NCI-H1694 treated with DMSO at 0.1 percent for 48 hours (cell line): ENCODE measurements at places on chromosomes 6 and 20.

GRCh38 chr20:57717797-57718196 lies 8.0 kb upstream of the PMEPA1 start:
- DNase-seq = no peak

- peak; percentile 82 for DNase-seq
These were observed 65.5 kb downstream of the ISM1 start for GRCh38 chr20:13286607-13287006.

- no peak for DNase-seq
These were observed 185.2 kb upstream of the ARG1 start for GRCh38 chr6:131387562-131388447.

DNA sequence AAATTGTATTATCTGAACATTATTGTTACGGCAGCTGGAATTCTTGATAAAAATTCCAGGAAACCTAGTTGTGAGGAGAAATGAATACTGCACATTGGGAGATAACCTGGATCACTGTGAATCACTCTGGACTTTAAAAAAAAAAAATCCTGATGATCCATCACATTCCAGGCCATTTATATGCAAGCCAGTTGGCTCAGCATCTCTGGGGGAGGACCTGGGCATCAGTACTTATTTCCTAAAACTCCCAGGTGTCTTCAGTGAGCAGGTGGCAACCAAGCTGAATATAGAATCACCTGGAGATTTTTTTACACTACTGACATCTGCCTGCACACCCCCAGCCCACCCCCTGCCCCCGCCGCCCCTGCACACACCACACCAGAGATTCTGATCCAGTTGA lies 39.1 kb upstream of the SIRT5 start:
- DNase-seq = no peak

DNA sequence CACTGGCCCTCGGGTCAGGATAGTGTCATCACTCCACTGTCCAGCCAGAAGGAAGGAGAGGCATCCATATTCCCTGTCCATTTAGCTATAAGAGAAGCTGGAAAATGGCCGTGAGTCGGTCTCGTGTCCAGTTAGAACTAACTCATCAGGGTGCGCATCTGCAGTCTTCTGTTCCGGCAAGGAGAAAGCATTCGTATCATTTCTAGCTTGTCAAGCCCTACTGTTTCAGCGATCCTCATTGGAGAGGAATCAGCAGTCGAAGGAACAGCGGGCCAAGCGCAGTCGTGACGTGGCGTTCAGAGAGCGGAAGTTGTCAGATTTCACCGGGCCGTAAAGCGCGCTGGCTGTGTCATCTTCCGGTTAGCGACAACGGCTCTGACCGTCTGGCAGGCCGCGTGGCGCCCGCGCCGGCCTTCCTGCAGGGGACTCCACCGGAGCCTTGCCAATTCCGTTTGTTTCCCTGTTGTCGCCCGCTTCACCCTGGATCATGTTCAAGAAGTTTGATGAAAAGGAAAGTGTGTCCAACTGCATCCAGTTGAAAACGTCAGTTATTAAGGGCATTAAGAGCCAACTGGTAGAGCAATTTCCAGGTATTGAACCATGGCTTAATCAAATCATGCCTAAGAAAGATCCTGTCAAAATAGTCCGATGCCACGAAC lies 32.9 kb downstream of the HM13 start:
- peak; percentile 89 for DNase-seq

GRCh38 chr6:36728289-36729160 lies 30.9 kb downstream of the RAB44 start:
- DNase-seq = no peak

- no peak for DNase-seq
These were observed 554 bp upstream of the LAMA4 start for GRCh38 chr6:112254921-112255320.

DNA sequence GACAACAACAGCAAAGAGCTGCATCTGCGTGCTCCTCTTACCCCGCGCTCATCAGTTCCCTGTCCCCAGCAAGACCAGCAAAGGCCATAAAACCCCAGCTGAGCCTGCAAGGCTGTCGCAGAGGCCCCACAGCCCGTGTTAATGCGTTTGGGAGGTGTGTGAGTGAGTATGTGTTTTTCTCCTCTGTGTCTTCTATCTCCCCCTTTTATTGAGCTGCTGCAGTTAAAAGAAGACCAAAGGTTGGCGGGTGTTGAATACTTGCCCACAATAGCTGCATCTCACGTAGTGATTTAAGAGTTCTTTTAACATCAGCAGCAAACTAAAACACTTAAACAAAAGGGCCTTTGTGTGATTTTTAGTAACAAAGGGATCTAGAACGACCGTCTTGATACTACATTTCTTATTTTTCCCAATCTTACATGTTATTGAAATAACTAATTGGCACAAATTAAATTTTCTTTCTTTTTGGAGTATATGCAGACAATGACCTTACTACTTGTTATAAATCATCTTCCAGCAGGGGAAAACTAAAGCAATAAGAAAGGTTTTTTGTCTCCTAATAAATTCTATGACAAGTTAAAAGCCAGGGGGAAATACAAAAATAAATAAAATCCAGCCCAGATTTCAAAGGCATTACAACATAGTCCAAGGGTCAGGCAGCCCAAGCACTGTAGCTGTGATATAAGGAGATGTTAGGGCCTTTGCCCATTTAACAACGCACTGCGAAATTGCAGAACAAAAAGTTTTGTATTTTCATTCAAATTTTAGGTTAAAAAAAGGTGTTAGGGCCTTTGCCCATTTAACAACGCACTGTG lies 27.2 kb upstream of the CNKSR3 start:
- no peak for DNase-seq

- DNase-seq = no peak
These were observed 26.9 kb upstream of the MRPS18A start for GRCh38 chr6:43714311-43715055.

- DNase-seq = peak; percentile 56
These were observed 81.7 kb downstream of the COL9A1 start for GRCh38 chr6:70221025-70221714.

- DNase-seq = no peak
These were observed 36.9 kb upstream of the TPD52L1 start for GRCh38 chr6:125116710-125117109.

- DNase-seq = no peak
These were observed 116.0 kb upstream of the CITED2 start for GRCh38 chr6:139490482-139490881.

- no peak for DNase-seq
These were observed 8.7 kb downstream of the ZMYND8 start for GRCh38 chr20:47347661-47348435.

DNA sequence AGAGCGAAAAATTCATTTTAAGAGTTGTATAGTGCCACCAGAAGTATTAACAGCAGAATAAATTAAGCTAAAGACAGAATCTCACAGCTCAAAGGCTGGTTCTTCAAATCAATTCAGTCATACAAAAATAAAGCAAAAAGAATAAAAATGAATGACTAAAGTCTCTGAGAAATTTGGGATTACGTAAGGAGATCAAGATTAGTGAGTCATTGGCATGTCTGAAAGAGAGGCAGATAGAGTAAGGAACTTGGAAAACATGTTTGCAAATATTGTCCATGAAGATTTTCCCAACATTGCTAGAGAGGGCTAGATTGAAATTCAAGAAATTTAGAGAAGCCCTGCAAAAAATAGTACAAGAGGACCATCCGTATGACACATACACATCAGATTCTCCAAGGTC lies 1413.9 kb upstream of the ADGRB3 start:
- no peak for DNase-seq

GRCh38 chr6:151440930-151441329 lies 11.0 kb downstream of the RMND1 start:
- no peak for DNase-seq

GRCh38 chr6:33013608-33014007 lies 4.2 kb upstream of the HLA-DOA start:
- no peak for DNase-seq

- DNase-seq = no peak
These were observed 15.3 kb upstream of the SLC9A8 start for GRCh38 chr20:49797344-49797615.

- peak; percentile 79 for DNase-seq
These were observed 42.4 kb upstream of the GNRH2 start for GRCh38 chr20:3000852-3001523.

DNA sequence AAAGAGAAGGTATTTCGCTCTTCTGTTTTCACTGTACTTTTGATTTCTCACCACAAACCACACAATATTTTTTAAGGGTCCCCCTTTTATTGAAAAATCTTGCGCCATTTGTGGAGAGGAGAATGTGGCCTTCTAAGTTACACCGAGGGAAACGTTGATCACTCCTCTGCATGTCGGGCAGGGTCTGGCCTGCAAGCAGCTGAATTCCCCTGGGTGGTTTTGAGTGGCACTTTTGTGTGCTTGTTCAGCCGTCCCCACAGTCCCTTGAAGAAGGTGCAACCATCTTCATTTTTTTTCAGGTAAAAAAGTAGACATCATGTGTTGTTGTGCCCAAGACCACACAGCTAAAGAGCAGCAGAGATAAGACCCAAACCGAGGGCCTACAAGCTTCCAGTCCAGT lies 6.1 kb downstream of the GPR31 start:
- DNase-seq = no peak

GRCh38 chr6:116316772-116317467 lies 37.2 kb upstream of the TSPYL1 start:
- DNase-seq = no peak

DNA sequence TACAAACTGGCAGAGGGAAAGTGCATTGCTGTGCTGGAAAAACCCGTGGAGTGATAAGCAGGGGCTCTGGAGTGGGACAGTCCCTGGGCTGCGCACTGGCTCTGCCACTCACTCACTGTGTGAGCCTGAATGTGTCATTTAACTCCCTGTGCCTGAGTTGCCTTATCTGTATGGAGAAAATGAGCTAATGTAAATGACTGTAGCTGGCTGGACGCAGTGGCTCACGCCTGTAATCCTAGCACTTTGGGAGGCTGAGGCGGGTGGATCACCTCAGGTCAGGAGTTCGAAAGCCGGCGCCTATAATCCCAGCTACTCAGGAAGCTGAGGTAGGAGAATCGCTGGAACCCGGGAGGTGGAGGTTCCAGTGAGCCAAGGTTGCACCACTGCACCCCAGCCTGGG lies 18.4 kb upstream of the RPN2 start:
- no peak for DNase-seq

DNA sequence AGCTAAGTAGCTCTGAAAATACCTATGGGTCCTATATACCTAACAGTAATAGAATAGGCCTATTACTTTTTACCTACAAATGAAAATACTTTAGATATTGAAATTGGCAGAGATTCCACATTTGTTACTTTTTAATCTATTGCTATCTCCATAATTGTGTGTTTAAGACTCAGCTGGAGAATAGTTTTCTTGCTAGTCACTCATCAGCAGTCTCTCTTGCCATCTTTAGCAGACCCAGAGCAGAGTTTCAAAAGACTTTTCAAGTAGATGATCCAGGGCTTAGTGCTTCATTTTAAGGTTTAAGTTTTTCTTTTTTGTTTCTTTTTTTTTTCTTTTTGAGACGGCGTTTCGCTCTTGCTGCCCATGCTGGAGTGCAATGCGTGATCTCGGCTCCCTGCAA lies 12.9 kb downstream of the ANKS1A start:
- no peak for DNase-seq

DNA sequence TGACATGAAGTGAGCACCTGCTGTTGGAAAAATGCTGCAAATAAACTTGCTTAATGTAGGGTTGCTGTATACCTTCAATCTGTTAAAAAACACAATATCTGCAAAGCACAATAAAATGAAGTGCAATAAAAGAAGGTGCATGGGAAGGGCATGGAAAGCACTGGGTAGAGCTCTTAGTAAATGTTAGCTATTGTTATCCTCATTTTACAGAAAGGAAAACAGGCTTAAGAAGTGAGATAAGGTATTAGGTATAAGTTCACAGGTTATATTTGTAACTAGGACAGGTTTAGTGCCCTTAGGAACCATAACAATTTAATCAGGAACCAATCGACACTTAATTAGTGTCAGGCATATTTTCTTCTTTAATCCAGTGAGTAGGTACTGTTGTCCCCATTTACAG lies 36.7 kb downstream of the SLC22A2 start:
- DNase-seq = no peak

DNA sequence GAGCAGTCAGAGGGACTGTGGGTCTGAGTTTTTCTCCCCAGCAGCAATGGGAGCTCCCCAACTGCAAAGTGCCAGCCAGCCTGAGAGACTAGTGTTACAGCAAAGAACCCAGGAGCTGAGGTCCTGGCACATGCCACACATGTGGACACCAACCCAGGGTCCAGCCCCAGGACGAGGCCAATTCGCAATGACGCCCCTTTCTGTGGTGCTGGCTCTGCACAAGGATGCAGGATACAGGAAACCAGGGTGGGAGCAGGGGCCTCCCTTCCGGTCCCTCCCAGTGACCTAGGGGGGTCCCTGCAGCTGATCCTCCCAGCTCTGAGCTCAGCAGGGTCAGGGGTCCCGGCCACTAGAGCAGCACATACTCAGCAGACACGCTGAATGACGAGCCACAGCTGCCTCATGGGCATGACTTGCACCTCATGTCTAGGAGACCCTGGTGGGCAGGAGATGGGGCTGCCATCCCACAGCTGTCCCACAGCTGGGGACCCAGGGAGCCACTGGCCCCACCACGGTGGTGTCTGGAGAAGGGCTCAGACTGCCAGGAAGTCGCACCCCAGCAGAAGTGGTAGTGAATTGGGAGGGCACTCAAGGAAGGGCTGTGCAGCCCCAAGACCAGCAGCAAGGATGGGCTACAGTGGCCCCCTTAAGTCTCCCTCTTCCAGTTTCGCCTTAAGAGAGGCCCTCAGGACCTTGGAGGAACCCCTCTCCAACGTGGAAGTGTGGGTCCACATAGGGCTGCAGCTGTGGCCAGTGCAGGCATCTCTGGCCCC lies 3.6 kb downstream of the ARFRP1 start:
- DNase-seq = no peak

GRCh38 chr6:24448396-24448795 lies 41.0 kb downstream of the GPLD1 start:
- no peak for DNase-seq

DNA sequence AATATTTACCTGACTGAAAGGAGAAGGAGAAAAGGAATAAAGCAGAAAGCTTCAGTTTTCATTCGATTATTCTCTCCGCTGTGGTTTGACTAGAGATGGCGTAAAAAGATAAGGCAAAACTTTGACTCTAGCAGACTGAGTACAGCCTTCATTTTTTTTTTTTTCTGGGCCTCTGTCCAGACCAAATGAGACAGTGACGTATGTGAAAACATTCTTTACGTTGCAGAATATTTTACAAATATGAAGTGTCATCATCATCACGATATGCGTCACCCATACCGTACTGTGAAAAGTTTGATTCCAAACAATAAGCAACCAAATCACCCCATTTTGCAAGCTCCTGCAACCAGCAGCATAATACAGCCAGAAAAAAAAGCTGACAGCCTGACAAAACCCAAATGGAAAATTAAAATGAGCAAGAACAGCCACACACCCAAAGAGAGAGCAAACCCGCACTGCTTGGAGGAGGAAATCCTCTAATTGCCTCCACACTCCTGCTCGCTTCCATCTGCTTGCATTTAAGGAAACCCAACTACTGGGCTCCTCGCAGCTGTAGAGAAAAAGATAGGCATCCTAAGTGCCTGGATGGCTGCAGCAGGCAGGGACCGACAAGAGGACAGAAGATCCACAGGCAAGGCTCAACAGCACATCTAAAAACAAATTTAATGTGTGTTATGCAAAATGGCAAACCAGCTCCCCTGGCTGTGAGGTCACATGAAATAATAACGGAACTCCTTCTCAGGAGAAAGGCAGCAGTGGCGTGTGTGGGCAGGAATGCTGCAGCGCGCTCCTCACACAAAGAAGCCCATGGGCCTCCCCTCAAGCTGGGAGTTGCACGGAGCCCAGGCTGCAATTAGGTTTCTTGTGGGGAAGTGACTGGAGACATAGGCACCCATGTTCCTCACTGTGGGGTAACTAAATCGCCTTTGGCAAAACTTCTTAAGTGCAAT lies 113.1 kb downstream of the FYN start:
- DNase-seq = no peak
